ENCODE measurements at places on chromosomes 1 and 21.

DNA sequence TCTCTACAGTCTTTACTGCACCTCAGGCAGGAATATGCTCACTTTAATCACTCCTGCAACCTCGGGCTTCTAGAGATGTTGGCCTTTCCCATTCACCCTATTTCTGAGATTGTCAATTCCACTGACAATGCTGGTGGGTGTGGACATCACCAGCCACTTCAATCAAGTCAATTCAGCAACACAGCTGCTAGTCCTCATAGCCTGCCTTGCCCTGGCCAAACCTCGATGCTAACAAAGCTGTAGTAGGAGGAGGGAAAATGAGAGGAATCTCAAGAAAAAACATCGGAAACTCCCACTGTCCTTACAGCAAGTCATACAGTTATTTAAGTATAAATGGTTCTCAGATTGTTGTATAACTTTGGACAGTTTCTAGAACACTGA, 155.0 kb downstream of the KCNH1 start:
- no peak for DNase-seq

- no peak for DNase-seq
Measured at GRCh38 chr1:111649648-111650047, 30.1 kb downstream of the RAP1A start.

GRCh38 chr1:42324398-42325013, 10.5 kb downstream of the FOXJ3 start:
- no peak for DNase-seq

GRCh38 chr1:16289959-16290358, 53.0 kb upstream of the CPLANE2 start:
- DNase-seq, result no peak
